Endodermal cell (in vitro differentiated cells): ENCODE measurements at places on chromosomes 2 and 18.

GRCh38 chr18:70289351-70290312, 787 bp downstream of the SOCS6 start:
- peak; percentile 76 for DNase-seq

DNA sequence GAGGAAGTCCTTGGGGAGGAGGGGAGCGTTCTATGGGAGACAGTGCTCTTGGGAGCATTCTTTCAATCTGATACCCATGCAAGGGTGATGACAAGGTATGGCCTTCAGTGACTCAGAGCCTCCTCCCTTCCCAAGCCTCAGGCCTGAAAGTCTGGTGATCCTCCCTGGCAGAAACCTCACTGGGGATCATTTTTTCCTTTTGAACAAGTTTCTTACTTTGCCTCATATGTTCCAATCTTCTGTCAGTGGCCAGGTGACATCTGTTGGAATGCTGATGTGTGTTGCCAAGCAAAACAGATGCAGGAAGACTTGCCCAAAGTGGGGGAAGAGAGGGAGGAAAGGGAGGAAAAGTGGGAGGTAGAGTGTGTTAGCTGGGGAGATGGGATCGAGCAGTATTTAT, 224.8 kb downstream of the NEDD4L start:
- peak; percentile 42 for DNase-seq

DNA sequence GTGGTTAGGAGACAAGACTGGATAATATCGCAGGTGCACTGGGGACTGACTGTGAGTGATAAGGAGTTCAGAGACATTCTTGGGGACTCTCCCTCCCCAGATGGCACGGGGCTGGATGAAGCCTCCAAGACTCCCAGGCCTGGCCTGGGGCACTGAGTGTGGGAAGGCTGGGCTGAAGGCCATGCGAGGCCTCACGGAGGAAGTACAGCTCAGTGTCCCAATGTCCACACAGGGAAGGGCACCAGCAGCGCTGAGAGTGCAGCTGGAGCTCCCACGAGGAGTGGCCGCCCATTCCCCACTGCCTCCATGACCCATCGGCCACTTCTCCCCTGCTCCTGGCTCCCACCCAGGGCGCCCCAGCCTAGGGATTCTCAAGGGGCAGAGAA, 6.5 kb downstream of the MFSD2B start:
- DNase-seq, result no peak

DNA sequence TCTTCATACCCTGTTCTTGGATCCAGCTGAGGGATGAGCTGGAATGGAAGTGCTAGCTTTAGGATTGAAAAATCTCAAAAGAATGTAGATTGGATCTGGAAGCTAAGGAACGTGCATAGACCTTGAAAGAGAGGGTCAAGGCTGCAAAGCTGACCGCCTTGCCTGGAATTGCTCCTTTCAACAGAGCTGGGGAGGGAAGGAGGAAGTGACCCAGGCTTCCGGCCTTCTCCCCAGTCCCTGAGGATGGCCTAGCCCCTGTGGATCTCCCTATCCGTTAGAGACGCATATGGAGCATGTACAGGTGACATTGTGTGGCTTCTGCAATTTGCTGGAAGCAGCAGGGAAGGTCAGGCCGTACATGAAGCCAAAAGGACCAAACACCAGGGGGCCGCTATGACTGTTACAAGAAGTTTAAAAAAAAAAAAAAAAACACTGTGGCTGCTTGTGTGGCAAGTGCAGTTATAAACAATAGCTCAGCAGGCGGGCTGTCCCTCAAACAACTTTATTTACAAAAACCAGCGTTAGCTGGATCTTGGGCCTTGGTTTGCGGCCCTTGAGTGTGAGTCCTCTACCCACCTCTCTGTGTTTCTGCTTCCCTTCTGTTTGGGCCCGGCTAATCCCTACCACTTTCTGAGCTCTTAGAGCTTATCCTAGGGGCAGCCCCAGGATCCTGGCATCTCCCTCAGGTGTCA, 227.6 kb downstream of the SEPTIN10 start:
- peak; percentile 75 for DNase-seq

DNA sequence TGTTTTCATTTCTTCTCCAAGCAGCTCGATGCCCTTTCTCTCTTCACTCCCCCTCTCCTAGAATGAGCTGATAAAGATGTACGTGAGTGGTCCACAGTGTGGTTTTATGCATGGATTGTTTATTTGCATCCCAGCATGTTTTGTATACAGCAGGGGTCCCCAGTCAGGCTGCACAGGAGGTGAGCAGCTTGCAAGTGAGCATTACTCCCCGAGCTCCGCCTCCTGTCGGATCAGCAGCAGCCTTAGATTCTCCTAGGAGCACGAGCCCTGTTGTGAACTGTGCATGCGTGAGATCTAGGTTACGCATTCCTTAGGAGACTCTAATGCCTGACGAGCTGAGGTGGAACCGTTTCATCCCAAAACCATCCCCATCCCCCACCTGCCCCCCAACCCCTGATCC, 262.6 kb downstream of the AGAP1 start:
- peak; percentile 63 for DNase-seq
